Activated T-helper 1 cell treated with anti-CD3 and anti-CD28 coated beads, Interleukin-2, amount 50 U/mL, for 16 hours (primary cell): ENCODE measurements at places on chromosomes 7 and 10.

GRCh38 chr7:120547605-120548004 is 274.6 kb downstream of the KCND2 start:
- no peak for DNase-seq

GRCh38 chr10:104297697-104298660 is 29.0 kb downstream of the GSTO2 start:
- DNase-seq, result no peak

DNA sequence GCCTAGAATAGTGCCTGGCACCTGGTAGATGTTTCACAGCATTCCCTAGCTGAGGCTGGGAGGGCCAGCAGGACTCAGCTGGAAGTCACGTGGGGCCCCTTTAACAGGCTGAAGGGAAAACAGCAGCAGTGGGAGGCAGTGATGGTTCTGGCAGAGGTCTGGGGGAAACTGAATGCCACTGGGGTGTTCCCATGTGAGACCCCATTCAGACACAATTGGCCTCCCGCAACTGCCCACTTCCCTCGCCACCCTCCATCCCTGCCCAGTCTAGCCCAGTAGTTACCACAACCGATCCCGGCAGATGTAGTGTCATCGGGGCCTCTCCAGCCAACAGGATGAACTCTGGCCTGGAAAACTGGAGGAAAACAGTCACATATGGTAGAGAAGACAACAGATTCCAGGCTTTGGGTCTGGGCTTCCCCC is 38.3 kb downstream of the FRMPD2 start:
- DNase-seq, result no peak

DNA sequence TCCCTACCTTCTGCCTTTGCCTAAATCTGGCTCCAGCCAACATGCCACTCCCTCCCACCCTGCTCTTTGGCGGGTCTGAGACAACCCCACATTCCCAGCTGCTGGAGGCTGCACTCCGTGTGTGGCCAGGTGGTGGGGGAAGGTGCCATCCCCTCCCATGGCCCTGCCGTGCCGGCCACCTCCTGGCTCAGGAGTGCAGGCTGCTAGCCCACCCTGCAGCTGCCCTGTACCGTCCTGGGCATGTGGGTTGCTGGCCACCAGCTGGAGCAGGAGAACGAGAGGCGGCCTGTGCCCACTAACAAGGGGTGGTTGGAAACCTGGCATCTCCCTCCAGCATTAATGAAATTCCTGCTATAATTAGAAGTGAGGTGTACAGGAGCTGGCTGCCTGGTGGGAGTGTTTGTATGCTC is 97.6 kb downstream of the ZMIZ1 start:
- DNase-seq, result no peak

DNA sequence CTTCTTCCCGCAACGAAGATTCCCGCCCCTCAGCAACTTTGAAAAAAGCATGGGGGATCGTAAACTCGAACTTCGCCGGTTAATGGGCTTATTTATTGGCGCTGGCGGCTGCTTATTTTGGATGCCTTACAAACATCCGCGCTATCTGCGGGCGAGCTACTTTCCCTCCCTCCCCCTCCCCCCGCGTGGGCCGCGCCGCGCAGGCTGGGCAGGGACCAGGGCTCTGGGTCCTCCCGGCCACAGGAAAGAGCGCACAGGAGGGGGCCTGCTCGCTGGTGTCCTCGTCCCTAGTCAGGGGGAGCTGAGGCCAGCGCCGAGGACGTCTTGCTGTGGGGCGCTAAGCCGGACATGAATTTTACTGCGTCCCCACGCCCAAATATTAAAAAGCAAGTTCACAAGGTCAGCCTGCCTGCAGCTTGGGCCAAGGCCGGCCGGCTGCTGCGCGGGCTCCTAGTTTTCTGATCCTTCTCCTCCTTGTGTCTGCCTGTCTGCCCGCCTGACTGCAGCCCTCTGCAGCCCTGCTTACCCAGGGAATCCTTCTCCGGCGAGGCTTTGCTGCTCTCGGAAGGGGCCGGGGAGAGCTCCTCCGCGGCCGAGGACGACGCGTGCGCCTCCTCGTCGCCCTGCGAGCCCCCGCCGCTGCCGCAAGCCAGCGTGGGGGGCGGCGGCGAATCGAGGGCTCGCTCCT is 1.2 kb downstream of the HOXA10 start:
- no peak for DNase-seq

- no peak for DNase-seq
Measured at GRCh38 chr7:42720991-42721796, 190.7 kb downstream of the C7orf25 start.

DNA sequence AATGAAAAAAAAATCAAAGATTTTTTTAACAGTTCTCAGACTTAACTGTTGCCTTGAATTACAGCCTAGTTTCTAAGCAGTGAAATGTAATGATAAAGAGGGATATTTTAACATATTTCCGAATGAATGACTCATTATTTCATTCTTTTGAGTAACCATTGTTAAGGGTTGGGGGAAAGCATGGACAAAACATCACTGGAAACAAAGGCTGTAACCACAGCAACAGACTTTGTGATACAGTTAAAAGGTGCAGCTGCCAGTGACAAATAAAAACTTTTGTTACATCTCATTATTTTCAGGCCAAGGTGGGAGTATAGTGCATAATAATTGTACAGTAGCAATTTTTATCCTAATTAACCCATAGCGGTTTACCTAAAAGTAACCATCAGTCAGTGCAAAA is 172.6 kb downstream of the LRRTM3 start:
- DNase-seq, result no peak

DNA sequence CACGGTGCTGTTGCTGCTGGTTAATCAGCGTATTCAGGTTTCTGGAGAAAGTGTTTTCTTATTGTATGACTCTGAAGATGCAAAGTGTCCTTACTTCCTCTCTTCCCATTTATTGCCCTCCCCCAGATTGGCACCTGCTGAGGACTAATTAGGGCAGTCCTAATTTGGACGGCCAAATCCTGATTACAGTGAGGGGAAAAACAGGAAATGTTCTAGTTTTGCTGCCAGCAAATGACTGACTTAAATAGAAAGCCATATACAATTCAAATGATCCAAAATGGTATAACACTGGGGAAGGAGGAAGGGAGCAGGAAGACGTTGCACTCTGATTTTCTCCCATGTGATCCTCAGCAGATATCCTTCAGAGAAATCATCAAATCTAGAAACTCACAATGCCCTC is 222.4 kb upstream of the LRGUK start:
- no peak for DNase-seq

DNA sequence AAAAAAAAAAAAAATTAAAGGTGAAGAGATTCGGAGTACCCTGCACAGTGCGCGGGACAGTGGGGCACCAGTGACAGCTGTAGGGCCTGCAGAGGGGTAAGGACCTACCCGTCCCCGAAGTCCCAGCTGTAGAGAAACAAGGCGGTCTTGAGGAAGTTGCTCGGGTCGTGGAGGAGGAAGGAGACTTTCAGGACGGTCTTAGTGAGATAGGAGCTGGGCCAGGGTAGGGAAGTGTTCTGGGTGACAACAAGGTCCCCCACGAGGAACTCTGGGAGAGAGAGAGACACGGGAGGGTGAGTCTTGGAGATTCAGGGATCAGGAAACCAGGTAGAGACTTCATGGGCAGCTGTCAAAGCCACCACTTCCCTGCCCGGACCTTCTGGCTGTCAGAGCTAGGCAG is 9.7 kb downstream of the TMEM130 start:
- DNase-seq, result no peak

- DNase-seq, result no peak
Measured at GRCh38 chr10:12400266-12400931, 51.1 kb downstream of the CAMK1D start.
